ENCODE measurements at places on chromosomes 13 and 19.

- DNase-seq: no peak
These were observed 65.4 kb upstream of the ARGLU1 start for GRCh38 chr13:106633321-106633720.

DNA sequence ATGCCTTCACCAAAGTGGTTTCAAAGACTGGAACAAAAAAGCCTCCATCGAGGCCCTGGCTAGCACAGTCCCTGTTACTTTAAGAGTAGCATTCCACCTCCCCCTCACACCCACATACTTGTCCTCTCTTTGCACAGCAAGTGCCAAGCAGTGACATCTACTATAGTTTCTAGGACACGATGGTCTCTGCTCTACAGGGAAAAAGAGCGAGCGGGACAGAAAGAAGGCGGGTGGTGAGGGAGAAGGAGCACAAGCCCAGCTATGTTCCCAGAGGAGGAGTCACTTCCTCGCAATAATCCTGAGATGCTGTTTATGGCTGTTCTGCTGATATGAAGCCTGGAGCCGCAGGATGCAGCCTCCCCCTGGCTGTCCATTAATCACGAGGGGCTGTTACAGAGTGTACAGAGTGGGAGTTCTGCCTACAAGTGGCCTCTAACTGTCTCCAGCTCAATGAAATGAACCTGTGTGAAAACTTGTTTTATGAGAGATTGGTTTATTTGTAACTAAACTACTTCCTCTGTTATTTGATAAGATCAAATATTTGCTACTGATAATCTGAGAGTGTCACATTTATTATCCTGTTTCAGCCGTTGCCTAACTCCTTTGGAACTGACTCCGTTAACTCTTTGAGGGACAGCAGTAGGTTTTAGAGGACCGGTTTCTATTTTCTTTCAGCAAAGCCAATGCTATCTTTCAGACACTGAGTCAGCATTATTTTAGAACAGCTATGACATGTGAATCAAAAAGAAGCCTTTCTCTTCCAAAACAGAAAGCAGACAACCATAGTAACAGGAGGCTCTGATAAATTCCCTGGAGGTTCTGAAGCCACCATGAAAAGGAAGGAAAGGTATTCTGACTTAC, 208.0 kb downstream of the SPRY2 start:
- DNase-seq: no peak

- DNase-seq: peak; percentile 36
These were observed 2.8 kb downstream of the ZNF20 start for GRCh38 chr19:12137221-12137940.

- no peak for DNase-seq
These were observed 9.1 kb downstream of the GPR42 start for GRCh38 chr19:35379992-35380391.

DNA sequence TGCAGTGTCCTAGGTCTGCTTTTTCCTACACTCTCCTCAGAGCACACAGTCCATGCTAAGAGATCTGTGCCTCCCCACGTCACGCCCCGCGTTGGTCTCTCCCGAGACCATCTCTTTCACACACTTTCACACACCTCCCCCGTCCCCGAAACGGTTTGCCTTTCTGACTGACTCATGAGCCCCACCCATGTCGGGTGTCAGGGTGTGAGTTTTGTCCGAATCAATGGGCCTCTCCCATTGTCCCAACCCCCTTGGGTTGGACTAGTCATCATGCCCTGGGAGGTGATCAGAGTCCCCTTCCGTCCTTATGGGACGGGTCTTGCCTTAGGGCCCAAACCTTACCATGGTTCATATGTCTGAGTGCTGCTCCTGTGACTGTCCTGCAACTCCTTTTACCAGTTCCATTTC, 214.0 kb upstream of the HTR2A start:
- no peak for DNase-seq

DNA sequence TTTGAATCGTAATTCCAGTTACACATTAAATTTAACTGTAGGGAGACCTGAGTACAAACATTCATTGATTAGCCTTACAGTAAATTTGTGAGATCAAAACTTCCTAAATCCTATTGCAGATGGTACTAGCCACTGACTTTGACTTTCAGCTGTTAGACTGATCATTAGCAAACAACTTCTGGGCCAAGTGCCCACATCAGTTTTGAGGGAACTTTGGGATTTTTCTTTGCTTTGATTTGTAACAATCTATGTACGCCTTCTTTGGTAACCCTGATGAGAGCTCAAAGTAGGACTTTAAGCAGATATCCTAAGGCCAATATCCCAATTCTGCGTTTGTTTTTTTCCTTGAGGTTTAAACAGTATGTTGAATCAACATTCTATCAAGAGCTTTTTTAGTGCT, 131.5 kb downstream of the DLEU7 start:
- DNase-seq: no peak

GRCh38 chr13:29791997-29792780, 58.2 kb downstream of the UBL3 start:
- DNase-seq: no peak

GRCh38 chr19:7669641-7670040, 792 bp downstream of the RETN start:
- DNase-seq: no peak

- peak; percentile 75 for DNase-seq
These were observed 1.0 kb downstream of the MBOAT7 start for GRCh38 chr19:54188215-54188871.

- DNase-seq: peak; percentile 64
These were observed 142.2 kb downstream of the SIPA1L3 start for GRCh38 chr19:38049105-38049649.

- no peak for DNase-seq
These were observed 1312.7 kb downstream of the SLITRK1 start for GRCh38 chr13:82569581-82569980.

DNA sequence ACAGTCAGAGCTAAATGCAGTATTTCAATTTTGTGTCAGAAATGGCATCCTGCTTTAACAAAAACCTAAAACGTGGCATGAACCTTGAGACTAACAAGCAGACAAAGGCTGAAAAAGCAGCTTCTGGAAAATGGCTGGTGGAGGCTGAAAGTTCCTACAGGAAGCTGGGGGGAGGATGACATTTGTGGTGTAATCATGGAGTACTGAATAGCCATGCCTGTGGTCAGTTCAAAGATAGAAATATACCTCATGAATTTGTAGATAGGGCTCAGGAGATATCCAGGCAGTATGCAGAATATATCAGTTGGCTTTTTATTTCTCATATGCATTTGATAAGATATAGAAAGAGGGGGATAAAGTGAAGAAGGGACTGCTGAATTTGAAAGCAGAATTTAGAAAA, 181.7 kb downstream of the UQCRFS1 start:
- DNase-seq: no peak

DNA sequence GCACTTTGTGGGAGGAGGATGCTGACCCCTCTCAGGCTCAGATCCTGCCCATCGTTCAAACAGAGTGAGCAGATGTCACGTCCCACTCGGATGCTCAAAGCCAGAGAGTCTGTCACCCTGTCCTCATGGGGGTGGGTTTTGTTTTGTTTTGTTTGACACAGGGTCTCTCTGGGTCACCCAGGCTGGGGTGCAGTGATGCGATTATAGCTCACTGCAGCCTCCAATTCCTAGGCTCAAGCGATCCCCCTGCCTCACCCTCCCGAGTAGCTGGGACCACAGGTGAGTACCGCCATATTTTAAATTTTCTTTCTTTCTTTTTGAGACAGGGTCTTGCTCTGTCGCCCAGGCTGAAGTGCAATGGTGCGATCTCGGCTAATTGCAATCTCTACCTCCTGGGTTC, 4.0 kb downstream of the ADGRE2 start:
- no peak for DNase-seq
